ENCODE measurements at places on chromosomes 5 and 9.

DNA sequence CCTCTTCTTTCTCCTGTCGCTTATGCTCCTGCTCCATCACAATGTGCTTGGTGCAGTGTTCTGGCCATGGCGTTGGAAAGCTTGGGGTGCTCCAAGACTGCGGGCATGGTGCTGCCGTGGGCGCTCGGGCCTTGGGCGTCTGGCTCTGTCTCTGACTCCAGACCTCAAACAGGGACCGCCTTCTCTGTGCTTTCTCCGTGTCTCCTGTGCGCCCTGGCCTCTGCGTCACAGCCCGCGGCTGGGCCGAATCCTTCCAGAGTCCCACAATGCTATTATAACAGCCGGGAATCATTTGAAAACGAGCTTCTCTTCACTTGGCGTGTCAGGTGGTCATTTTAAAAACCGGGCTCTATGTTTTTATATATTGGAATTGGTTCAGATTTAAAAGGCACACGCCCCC is 32.4 kb upstream of the PUM3 start:
- no peak for DNase-seq

GRCh38 chr5:65102976-65103711 is 334.4 kb downstream of the CWC27 start:
- no peak for DNase-seq

- no peak for DNase-seq
Observed at GRCh38 chr5:135011355-135012032, 22.5 kb downstream of the PITX1 start.

DNA sequence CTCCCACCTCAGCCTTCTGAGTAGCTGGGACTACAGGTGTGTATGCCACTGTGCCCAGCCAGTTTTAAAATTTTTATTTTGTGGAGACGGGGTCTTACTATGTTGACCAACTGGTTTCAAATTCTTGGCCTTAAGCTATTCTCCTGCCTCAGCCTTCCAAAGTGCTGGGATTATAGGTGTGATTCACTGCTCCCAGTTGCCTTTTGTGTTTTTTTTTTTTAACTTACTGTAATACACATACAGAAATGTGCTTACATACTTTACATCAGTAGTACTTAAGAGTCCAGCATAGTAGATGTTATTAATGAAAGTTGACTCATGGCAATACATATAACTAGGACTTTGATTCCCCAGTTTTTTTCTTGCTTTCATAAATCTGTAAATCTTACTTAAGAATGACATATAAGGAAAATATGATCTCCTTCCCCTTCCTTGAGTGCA is 4.7 kb downstream of the MAN2A1 start:
- no peak for DNase-seq
